ENCODE measurements at places on chromosomes 6 and 20.

GRCh38 chr6:128606611-128607010 lies 86.2 kb upstream of the PTPRK start:
- no peak for DNase-seq

DNA sequence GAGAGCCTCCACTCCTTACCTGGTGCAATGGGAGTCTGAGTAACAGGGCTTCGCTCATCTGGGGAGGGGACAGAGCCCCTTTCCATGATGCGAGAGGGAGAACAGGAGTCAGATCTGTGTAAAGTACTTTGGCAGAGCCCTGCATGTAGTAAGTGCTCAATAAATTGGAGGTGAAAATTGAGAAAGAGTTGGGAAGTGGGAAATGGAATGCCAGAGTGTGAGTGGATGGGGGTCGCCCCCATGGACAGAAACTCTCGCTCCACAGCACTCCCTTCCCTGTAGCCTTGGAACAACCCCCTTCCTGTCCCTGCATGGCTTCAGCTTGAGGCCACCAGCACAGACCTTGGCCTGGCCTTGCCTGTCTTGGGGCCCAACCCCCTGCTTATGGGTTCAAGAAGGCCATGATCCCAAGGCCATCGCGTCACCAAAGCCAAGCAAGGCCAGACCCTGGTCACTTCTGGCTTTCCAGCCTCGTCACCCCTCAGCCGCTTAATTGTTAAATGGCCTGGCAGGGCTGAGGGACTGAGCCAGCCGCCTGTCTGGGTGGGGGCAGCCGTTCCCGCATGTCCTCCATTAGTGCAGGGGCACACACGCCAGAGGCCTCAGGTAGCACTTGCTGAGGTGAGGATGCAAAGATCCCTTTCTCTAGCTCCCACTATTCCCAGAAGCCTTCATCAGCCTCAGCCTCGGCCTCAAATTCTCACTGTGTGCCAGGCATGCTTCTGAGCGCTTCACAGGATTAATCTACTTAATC lies 93.7 kb upstream of the PTPN1 start:
- DNase-seq: no peak

DNA sequence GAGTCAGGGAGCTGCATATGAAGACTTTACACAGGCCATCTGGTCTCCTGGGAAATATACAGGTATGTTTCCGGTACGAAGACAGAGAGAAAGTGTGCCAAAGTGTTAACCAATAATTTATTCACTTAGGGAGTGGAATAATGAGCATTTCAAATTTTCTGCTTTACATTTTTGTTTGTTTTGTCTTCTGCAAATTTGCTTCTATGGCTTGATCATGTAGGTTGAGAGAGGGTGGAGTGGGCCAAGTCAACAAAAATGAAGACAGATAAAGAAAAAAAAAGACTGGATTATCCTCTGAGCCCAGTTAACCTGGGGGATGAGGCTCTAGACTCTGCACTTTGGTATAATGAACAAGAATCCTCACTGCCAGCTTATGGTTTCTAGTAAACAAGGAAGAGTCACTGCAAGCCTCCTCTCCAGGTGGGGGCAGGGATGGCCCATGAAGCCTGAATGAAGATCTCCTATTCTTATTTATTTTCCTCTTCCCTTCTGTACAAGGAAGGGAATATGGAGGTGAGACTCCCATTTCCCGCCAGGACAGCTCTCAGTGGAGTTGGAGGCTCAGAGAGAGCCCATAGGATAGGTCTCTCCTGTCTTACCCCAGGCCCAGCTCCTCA lies 37.7 kb downstream of the KCNK17 start:
- DNase-seq: no peak

DNA sequence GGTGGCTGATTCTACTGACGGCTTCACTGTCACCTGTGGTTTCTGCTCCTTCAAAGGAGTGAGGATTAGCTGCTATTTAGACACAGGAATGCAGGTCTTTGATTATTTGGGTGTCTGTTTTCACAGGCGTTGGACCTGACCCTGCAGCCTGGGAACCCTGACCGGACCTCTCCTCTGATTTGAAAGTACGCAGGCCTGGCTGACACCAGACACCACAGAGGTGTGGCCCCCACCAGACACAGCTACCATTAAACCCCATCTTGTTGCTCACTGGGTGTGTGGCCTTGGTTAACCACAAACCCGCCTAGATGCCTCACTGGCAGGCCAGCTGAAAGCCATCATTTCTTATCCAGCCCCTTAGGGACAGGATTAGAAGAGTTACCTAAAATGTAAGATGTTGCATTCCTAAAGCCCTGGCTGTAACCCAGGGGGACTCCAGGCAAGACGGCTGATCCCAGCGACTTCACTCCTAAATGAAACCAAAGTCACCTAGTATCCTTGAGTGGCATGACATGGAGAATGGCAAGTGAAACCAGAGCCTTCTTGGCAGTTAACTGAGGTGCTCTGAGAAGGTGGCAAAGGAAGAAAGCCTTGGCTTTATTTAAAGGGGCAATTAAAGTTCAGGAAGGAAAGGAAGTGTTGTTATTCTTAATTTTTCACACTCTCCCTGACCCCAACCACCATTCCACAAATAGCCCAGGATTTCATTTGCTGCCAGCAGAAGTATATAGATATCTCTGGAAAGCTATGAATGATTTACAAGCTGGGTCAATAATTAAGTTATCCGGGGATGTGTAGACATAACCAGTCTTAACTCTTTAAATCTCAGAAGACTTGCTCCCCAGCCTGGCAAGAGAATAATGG lies 169.9 kb downstream of the QRSL1 start:
- no peak for DNase-seq

- no peak for DNase-seq
Measured at GRCh38 chr6:2831392-2831791, 10.3 kb downstream of the SERPINB1 start.

DNA sequence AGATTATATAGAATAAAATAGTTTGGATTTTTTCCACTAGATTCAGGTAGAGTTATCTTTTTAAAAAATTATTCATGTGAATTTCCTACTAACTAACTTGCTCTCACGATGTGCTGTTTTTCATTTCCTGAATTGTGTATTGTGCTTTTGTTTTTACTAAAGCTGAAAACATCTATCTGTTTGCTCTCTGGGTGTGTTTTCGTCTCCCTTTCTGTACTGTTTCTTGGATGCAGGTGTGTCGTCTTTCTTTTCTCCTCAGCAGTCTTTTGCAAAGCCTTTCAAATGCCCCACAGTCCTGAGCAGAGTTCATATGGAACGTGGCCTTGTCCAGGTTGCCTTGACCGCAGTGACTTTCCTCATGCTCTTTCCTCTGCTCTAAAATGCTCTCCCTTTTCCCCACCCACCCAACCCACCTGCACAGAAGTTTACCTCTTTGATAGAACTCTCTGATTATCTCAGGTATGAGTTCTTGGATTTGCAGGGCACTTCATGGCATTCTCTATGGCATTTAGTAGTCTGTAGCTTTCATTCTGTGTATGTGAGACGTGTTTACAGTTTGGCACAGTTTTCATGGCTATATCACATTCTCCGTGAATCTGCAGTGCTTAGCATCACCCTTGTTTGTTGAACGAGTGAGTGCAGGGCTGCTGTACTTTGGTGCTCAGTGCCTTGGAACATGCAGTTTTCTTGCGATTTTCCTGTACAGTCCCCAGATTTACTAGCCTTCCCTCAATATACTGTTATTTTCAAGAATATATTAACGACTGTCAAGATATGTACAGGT lies 77.1 kb downstream of the FARS2 start:
- DNase-seq: no peak

DNA sequence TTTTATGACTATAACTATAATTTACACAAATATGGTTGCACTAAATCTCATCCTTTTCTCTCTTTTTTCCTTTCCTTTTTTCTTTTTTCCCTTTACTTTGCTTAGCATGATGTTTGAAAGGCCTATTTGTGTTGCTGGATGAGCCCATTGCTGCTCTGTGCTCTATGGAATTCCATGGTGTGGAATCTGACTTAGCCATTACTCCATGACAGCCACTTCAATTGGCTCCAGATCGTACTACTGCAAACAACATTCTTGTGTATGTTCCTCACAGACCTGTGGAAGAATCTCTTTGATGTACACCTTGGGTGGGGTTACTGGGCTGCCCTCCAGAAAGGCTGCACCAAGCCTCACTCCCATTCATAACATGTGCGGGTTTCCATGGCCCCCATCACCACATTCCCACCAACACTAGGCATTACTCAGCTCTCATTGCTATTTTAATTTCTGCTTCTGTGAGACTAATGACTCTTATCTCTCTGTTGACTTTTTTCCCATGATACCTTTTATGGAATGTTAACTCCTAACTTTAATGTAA lies 979.0 kb downstream of the KIF16B start:
- no peak for DNase-seq
